ENCODE measurements at places on chromosomes 5 and 9.
A peak's percentile ranks its signal among the peaks of the same experiment; 100 is the strongest.

GRCh38 chr5:116492016-116492623 lies 82.5 kb downstream of the SEMA6A start:
- DNase-seq: peak; percentile 93

- no peak for DNase-seq
Measured at GRCh38 chr9:95413793-95414192, 96.3 kb upstream of the FANCC start.

- no peak for DNase-seq
Measured at GRCh38 chr9:133848471-133849109, 110.4 kb upstream of the SARDH start.

DNA sequence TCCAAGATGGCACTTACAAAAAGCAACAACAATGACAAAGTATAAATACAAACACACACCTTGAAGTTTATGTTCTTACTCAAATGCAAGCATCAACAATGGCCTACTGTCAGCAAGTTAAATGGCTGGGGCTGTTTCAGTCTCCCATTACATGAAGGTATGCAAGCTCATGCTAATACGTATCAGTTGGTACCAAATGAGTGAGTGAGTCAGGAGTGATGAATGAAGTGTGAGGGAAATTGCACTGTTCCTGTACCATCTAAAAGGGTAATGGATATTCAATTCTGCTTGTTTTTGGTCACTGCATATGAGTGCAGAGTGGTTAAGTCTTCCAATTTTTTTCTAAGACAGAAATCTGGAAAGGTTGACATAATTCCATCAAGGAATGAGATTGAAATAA lies 964.9 kb downstream of the MAT2B start:
- DNase-seq: no peak

DNA sequence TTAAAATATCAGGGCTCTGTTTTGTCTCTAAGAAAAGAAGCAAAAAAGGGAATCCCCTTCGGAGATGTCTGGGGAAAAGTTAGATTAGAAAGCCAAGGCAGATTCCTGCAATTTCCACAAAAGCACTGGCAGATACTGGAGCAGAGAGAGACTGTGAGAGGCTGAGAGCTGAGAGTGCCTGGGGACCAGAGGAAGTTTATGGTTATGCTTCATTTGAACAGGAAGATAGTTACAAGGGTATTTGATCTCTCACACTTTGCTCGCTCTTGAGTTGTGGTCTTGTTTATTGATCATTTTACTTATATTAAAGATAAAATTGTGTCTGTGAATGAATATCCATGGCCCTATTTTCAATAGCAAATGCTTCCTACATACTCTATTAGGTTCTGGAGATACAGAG lies 32.8 kb upstream of the FAM81B start:
- DNase-seq: no peak

GRCh38 chr5:6456766-6457370 lies 8.2 kb downstream of the UBE2QL1 start:
- DNase-seq: no peak

DNA sequence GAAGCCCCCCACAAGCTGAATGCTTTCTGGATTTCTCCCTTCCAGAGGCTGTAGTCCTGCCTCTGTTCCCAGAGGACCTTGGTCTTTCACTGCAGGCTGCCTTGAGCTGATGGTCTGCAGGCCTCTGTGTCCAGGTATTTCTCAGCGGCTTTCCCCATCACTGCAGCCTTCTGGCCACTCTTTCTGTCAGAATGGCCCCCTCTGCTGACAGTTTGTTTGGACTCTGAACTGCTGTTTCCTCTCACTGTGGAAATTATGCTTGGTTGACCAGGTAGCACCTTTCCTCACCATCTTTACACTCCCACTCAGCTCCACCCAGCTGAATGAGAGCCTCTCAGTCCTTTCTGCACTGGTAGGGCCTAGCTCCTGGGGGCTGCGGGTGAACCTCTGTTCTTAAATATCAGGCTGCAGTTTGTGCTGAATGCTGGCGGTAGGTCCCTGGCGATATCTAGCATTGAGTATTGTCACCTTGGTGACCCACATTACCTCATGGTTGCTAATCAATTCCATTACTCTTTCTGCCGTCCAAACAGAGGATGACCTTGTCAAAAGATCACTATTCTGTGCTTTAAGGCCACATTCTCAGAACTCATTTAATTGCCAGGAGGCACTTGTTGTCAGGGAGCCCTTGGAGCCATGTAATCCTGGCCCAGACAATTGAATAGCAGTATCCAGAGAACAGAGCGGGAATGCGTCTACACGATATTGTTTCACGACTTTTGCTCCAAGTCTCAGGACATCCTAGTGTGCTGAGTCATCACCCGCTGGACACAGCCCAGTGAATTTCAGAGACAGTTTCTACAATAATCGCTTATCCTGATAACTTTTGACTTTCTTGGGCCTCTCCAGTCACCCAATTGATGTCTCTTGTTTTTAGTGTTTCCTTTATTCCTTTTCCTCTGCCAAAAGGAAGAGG lies 230.2 kb downstream of the TENT4A start:
- no peak for DNase-seq

DNA sequence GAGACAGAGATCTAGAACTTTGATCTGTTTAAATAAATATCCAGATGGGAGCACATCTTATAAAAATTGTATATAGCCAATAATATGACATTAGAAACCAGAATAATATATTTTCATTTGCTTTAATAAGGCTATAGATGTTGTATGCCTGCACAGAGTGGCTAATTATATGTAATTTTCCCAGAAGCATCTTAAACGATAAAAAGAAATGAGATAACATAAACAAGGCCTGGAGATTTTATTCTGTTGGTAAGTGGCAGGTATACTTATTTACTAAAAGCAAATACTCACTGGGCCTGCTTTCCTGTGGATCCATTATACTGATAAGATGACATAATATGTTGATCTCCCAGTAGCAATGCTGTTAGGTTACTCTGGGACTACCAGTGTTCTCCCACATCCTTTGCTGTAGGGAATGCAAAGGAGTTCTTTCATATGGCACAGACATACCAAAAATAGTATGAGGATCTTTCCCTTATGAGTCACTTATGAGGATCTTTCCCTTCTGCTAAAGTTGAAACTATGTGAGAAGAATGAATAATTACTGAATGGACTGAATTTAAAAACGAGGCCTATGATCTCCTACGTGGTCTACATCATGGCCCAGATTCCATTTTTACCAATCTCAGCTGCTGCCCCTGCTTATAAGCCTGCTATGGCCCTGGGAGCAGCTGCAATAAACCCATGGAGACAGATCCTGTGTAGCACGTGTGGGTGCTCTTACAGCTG lies 112.1 kb downstream of the NUDT12 start:
- DNase-seq: peak; percentile 81

DNA sequence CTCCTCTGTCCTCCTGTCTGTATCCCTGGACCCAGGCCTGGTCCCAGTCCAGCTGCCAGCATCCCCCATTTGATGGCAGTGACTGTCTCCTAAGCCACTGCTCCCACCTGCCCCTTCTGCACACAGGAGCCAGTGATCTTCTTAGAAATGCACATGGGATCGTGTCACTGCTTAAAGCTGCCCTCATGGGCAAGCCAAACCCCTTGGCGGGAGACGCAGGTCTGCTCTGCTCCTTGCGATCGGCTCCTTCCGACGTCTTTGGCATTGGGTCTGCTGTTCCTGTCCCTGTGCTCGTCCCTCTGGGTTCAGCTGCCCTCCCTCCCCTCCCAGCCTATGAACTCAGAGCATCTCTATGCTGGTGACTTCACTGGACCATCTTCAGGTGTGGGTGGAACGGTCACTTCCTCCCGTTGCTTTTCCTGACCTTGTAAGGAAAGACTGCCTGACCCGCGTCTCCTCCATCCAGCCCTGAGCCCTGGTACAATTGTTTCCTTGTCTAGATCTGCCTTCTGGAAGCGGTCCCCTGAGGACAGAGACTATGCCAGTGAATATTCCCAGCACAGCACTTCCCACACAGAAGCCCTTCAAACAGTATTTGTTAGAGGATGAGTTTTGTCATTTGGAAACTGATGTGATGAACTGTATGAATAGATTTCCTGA lies 116.5 kb downstream of the ZNF354C start:
- DNase-seq: no peak

GRCh38 chr5:90285581-90285980 lies 124.0 kb downstream of the CETN3 start:
- DNase-seq: no peak

- DNase-seq: no peak
Measured at GRCh38 chr5:176389135-176390123, 878 bp downstream of the HIGD2A start.

DNA sequence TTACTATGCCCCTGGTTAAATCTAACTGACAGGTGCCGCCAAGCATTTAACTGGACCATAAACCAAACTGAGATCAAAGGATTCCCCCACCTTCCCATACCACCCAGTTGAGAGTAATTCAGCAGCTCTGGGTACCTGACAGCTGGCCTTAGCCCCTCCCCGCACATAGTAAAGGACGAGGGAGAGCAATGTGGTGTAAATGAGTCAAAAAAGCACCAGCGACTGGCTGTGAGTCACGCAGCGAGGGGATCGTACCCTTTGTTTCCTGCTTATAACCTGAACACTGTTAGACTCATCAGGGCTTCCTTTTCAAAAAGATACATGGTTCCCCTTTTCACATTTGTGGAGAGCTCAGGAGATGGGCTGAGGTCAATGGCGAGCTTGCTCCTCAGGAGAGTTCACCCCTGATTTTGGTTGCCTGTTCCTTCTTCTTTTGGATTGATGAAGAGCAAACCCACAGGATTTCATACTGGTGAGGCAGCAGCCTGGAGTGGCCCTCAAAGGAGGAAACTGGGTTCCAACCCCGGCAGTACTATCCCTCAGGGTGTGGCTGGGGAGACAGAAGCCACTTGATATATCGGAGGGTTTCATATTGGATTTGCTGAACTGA lies 71.5 kb downstream of the ANKRD33B start:
- DNase-seq: peak; percentile 61

- no peak for DNase-seq
Measured at GRCh38 chr5:11329679-11330078, 568.6 kb upstream of the DAP start.

- DNase-seq: peak; percentile 44
Measured at GRCh38 chr9:14358523-14358922, 44.6 kb upstream of the NFIB start.

- no peak for DNase-seq
Measured at GRCh38 chr5:180607861-180608571, 16.7 kb upstream of the SCGB3A1 start.

DNA sequence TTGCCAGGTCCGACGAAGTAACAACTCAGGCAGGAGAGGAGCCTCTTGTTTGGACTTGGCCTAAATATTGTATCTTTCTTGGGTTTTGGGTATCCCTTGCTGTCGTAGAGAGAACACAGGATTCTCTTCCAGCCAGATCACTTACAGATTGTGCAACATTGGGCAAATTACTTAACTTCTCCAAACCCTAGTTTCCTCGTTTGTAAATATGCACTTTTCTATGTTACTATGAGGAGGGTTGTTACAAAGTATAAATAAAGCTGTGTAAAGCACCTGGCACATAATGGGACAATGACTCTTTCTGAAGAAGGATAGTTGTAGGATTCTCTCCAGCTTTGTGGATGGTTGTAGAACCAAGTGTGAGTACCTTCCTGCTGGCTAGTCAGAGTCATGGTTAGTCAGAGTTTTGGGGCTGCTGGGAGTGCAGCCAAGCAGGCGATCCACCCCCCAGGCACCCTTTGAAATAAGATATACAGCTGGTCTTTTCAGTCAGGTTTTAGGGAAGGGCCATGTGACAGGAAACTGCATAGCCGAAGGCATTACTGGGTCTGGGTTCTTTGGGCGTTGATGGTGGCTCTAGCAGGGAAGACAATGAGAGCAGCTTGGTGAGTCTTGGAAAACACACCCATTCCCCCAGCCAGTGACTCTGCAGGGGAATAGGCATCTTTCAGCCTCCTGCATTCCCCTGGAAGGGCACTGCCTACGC lies 49.9 kb upstream of the GDNF start:
- peak; percentile 91 for DNase-seq

GRCh38 chr5:136128481-136128880 lies 4.2 kb upstream of the SMAD5 start:
- no peak for DNase-seq

- DNase-seq: peak; percentile 49
Measured at GRCh38 chr5:82332064-82332855, 54.1 kb upstream of the RPS23 start.

- no peak for DNase-seq
Measured at GRCh38 chr9:82677086-82677485, 385.9 kb downstream of the RASEF start.

GRCh38 chr5:22541037-22541436 lies 312.1 kb downstream of the CDH12 start:
- DNase-seq: no peak

DNA sequence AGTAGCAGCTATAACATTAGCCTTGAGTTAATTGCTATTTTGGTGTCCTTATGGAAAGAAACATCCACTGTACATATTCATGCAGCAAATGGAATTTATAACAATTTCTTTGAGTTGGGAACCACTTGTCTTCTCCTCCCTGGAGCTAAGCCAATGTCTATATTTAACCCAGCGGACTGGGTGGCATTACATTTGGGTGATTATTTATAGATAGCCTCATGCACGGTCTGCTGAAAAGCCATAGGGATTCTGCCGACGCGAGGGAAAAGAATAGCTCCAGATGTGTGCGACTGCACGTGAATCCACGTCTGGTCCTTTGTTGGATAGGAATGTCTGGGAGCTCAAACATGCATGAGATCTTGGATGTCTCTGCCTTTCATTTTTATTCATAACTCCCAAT lies 157.5 kb upstream of the BRINP1 start:
- no peak for DNase-seq

GRCh38 chr5:69467442-69468225 lies 25.0 kb upstream of the OCLN start:
- DNase-seq: no peak

GRCh38 chr5:89967771-89968444 lies 441.6 kb downstream of the CETN3 start:
- peak; percentile 44 for DNase-seq

DNA sequence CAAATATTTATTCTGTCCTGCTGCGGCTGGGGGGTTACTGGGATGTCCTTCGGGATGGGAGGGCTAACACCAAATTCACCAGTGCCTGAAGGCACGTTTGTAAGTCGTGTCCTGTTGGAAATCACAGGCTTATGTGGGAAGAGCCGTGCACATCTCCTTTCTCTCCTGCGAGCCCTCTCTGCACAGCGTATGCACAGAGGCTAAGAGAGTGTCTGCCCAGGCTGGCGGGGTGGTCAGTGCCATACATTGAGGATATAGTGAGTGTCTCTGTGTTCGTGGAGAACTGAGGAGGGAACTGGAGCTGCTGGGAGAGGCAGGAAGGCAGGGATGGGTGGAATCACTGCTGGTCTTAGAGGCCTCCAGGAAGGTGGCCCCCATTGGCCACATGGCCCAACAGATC lies 110.1 kb downstream of the WNK2 start:
- no peak for DNase-seq

- no peak for DNase-seq
Measured at GRCh38 chr9:132166599-132166998, 4.7 kb downstream of the NTNG2 start.
